ENCODE measurements at places on chromosomes 7 and 10.
A peak's percentile ranks its signal among the peaks of the same experiment; 100 is the strongest.

GRCh38 chr7:4074407-4074806 is 607.7 kb upstream of the FOXK1 start:
- no peak for DNase-seq

GRCh38 chr10:15223174-15223573 is 54.7 kb upstream of the NMT2 start:
- DNase-seq = no peak

GRCh38 chr7:30931929-30932540 is 20.4 kb downstream of the AQP1 start:
- no peak for DNase-seq

GRCh38 chr10:123093489-123093888 is 42.3 kb upstream of the HMX3 start:
- no peak for DNase-seq

- DNase-seq = no peak
Measured at GRCh38 chr7:18363751-18364380, 131.7 kb upstream of the HDAC9 start.

DNA sequence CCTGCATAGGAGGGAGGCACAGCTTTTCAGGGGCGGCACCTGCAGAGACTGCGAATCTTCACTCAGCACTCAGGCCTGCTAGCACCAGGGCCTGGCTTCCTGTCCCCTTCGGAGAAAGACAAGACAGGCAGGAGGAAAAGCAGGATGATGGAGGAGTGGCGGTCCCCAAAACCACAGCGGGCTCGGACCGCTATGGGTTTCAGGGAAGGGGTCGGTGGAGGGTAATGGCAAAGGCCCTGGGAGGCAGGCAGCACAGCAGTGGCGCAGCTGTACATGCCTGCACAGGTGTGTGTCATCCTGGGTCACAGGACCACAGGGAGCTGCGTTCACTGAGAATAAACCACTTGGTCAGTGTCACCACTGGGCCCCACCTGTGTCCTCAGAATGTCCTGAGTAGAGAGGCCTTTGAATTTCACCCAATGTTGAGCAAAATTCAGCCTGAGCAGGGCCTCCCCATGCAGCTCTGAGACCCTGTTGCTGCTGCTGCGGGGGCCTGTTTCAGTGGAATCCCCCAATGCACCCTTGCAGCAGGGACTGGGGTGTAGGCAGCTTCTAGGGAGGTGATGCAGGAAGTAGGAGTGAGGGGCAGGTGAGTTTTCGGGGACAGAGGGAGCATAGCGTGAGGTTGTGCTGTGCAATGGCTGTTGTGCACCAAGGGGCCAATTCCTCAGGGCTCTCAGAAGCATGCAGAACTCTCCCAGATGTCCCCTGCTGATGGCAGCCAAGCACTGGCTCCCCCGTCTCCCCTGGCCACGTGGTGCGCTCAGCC is 90.6 kb upstream of the PPP2R2D start:
- DNase-seq = no peak

DNA sequence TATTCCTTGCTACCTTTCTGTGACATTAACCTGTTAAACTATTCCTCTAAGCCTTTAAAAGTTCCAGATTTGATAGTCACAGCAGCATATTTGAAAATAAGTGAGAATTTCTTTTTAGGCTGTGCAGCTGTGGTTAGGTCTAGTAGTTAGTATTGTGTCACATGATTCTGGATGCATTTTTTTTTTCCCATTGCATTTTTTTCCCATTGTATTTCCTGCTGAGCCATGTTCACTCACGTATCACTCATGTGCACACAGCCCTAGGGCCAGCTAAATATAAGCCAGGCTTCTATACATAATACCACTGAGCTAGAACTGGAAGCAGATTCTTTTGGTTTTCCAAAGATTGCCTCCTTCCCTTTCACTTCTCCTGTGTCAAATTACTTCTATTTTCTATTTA is 37.4 kb downstream of the DNAJC9 start:
- no peak for DNase-seq

DNA sequence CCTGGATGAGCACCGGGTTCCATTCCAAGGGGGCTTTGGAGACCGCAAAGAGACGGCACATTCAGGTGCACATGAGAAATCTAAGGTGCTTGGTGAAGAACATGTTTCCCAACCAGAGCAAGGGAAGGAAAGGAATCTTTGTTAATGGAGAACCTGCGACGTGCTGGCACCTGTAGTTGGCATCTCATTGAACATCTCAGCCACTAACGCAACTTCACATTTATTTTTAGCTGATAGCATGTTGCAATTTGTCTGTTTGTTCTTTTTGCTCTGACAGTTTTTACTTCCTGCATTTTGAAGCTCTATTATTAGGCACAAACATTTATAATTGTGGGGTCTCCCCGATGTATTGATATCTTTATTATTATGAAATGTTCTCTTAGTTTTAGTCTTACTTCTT is 316.7 kb downstream of the TCERG1L start:
- no peak for DNase-seq

DNA sequence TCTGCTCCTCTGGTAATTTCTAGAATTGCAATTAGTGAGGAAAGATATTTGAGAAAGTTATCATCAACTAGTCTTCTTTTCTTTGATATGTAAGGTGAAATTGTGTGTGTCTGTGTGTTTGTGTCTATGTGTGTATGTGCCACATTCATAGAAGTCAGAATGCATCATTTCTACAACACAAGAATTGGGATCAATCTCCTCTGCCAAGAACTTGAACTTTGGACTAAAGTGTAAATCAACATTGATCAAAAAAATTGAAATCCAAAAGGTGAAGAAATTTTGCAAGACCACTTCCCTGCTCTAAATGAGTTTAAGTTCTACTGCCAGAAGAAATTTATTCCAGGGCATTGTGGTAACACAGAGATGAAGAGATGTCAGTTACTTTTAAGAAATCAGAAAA is 1072.8 kb downstream of the GRM8 start:
- no peak for DNase-seq

GRCh38 chr7:27804139-27804538 is 64.2 kb downstream of the TAX1BP1 start:
- no peak for DNase-seq

DNA sequence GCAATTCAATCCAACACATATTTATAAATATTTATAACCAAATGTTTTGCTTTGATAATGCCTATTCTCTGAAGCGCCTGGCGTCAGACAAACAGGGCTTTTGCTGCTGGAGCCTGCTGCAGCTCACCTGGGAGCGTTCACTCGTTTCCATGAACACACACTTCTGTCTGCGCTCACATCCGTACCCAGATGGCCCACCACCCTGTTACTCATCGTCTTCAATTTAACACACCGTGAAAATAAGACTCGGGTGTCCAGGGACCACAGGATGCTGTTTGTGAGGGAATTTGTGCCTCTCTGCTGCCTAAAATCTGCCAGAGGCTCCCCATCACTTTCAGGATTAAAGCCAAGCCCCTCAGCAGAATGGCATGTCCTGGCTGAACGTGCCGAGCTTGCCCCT is 74.1 kb downstream of the SLIT1 start:
- no peak for DNase-seq

- no peak for DNase-seq
Measured at GRCh38 chr10:27158421-27158820, 3.3 kb downstream of the MASTL start.

- no peak for DNase-seq
Measured at GRCh38 chr10:82625512-82626189, 750.7 kb downstream of the NRG3 start.

GRCh38 chr10:91311601-91312381 is 91.3 kb downstream of the PCGF5 start:
- no peak for DNase-seq

DNA sequence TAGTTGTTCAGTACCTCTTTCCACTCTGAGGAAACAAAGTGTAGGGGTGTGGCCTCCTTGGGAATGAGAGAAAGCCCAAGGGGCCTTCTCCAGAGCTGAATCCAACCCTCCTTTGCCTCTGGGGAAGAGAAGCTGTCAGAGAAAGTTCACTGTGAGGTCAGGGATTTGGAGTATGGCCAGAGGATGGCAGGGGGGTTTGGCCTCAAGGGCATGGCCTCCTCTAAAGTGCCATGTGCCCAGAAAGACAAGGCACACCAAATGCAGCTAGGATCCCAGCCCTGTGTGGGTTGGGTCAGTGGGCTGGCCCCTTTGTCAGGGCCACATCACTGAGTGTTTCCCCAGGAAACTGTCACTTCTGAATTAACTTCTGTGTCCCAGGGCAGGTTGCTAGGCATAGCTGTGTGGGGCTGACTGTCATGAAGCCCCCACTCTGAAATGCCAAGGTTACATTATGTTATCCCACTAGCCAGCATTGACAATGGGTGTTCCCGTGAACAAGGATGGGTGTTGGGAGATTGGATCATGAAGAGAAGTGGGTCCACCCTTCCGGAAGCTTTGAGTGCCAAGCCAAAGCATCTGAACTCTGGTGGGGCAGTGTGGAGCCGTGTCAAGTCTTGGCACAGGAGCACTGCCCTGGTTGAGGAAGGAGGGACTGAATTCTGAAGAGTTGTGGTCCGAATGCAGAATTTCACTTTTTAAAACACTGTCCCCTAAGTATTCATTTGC is 123.3 kb downstream of the ZMIZ1 start:
- no peak for DNase-seq

- peak; percentile 31 for DNase-seq
Measured at GRCh38 chr7:94289071-94289470, 105.6 kb upstream of the COL1A2 start.

- no peak for DNase-seq
Measured at GRCh38 chr10:18352175-18352574, 212.0 kb downstream of the CACNB2 start.

DNA sequence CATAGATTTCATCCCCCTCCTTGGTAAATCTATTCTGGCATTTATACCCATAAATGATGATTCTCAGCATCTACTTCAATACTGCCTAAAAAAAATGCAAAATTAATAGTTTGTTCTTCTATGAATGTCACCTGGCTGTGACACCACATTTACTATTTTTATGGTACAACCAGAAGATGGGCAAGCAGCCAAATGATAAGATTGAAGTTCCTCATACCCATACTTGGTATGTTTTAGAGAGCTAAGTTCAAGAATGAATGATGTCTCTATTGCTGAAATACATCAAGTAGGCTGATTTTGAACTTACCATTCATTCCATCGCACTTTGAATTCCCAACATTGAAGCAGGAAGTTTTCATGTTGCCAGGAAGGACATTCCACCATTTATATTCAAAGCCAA is 134.2 kb downstream of the ELAPOR2 start:
- no peak for DNase-seq

GRCh38 chr10:52956861-52957260 is 184.3 kb upstream of the MBL2 start:
- DNase-seq = no peak

DNA sequence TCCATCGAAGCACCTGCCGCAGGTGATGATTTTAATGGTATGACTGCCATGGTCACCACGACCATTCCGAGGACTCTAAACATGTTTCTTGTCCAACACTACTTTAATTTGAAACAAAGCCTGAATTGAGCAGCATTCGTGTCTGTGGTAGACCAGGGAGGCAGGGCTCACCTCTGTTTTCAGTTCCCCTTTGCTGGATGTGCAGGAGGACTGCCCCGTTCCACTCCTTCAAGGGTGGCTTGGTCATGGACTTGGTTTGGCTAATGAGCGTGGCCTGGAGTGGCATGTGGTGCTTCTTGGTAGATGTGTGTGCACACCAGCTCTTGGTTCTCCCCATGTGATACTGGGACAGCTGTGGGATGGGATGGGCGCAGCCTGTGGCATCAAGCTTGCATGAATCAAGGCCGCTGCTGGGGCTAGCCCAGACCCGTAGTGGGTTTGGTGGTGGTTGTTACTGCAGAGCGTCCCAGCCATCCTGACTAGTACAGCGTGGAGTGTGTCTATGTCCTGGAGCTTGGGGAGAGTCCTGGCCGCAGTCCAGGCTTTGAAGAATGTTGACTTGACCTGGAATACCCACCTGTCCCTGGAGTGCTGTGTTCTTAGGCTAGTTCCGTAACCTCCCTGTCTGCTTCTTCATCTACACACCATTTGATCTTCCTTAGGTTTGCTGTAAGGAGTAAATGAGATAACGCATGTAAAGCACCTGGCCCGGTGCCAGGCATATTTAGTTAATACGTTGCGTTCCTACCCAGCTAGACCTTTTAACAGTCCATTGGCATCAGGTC is 34.8 kb downstream of the MGMT start:
- peak; percentile 39 for DNase-seq

DNA sequence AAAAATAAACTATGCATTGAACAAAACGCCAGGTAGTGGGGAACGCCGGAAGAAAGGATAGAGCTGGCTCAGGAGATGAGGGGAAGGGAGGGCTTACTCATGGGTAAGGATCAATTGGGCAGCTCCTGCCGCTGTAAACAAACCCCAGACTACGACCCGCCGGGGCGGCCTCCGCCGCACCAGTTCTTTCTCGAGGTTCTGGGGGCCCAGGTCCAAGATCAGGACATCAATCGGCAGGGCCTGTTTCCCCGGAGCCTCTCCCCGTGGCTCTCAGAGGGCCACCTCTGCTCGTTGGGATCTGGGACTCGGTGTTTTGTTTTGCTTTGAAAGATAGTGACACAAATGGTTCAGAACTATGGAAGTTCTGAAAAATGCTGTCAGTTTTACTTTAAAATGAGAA is 140.4 kb downstream of the ELFN1 start:
- DNase-seq = no peak

- DNase-seq = no peak
Measured at GRCh38 chr10:53893061-53893460, 908.0 kb downstream of the PCDH15 start.

- DNase-seq = no peak
Measured at GRCh38 chr10:119227825-119228224, 20.5 kb downstream of the GRK5 start.

GRCh38 chr10:20670579-20670978 is 226.5 kb downstream of the NEBL start:
- no peak for DNase-seq

DNA sequence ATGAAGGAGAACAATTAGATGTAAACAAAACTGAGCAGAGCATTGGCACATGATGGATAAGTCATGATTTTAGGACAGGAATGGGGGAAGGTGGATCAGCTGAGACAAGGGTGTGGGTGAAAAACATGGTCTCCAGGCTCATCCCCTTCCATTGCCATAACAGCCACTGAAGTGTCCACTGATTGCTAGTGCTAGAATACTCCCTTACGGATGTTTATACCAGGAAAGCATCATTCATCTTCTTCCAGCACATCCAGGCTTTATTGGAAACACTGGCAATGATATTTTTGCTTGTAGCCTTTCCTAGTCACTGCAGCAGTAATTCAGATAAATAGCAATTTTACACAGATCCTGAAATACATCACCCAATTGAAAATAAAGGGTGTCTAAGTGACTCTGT is 259.5 kb downstream of the PLXDC2 start:
- DNase-seq = no peak

GRCh38 chr10:1933215-1933614 is 195.9 kb upstream of the ADARB2 start:
- DNase-seq = no peak

DNA sequence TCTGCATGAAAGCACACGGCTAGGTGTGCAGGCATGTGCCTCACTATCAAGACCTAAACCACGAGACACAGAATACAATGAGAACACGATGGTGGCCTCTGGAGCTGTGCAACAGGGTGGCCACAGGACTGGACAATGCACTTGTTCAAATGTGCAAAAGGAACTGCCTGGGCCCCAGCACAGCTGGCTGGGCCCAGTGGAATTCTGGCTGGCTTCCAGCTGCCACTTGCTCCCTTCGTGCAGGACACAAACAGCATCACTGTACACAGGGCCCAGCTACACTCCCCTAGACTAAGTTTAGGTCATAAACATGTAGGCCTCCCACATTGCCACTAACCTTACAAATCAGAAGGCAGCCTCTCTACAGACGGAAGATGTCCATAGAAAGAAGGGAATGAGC is 23.4 kb downstream of the DOCK4 start:
- no peak for DNase-seq

GRCh38 chr7:33824911-33825459 is 80.4 kb upstream of the BMPER start:
- DNase-seq = no peak

Measured in LNCaP clone FGC (cell line).